H4 (cell line): ENCODE measurements at places on chromosomes 2 and 18. TPM values are rescaled to one million over a fixed set of nuclear protein-coding genes. Genes with fewer than 3 reads are reported as not detected.

DNA sequence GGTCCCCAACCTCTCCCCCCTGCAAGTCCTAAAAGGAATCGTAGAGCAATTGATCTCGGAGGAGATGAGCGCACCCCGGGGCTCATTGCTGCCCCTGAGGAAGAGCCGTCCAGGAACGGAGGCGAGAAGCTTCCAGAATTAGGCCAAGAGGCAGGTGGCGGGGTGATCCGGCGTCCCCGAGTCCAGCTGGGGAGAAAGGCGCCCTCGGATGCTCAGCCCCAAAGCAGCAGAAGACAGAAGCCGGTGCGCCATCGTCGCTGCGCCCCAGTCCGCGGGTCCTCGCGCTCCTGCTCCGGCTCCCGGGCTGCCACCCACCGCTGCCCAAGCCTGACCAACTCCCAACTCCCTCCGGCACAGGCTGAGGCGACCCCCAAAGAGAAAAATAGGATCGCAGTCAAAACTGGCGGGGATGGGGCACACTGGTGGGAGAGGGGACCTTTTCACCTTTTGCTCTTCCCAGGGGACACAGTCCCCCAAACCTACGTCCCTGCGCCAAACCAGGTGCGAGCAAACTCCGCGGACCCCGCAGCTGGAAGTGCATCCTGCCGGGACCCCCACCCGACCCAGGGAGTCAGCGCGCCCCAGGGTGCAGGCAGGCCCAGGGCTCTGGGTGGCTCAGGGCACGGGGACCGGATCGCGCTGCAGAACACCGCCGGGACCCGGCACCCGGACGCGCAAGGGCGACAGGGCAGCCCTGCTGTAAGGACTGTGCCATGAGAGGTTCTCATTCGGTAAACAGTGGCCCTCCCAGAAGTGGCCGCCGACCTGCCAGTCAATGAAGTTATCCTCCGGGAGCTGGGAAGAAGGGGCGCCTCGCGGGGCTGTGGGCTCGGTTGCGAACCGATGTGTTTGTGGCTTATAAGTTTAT lies 8.4 kb upstream of the MEIS1 start:
- DNase-seq = no peak

GRCh38 chr18:77346208-77346810 lies 96.7 kb downstream of the GALR1 start:
- no peak for DNase-seq

DNA sequence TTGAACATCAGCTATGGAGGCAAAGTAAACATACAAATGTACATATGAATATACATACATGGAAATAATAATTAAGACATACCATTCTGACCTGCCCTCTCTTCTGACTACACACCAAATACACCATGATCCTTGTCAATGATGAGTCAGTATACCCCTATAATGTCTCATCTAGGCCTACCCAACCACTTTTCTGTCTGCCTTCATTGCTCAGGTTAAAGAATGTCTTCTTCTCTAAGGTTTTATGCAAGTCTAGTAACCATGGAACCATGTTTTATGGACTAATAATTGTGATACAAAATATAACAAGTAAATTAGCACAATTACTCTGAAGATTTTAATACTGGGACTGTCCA lies 128.7 kb downstream of the NCKAP5 start:
- DNase-seq = no peak

DNA sequence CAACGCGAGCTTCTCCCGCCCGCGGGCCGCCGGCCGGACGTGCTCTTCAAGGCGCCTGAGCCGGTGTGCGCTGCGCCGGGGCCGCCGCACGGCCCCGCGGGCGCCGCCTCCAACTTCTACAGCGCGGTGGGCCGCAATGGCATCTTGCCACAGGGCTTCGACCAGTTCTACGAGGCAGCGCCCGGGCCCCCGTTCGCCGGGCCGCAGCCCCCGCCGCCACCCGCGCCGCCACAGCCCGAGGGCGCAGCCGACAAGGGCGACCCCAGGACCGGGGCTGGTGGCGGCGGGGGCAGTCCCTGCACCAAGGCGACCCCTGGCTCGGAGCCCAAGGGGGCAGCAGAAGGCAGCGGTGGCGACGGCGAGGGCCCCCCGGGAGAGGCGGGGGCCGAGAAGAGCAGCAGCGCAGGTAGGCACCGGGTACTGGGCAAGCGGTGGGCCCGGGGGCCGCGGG lies 676 bp downstream of the HOXD11 start:
- no peak for DNase-seq

DNA sequence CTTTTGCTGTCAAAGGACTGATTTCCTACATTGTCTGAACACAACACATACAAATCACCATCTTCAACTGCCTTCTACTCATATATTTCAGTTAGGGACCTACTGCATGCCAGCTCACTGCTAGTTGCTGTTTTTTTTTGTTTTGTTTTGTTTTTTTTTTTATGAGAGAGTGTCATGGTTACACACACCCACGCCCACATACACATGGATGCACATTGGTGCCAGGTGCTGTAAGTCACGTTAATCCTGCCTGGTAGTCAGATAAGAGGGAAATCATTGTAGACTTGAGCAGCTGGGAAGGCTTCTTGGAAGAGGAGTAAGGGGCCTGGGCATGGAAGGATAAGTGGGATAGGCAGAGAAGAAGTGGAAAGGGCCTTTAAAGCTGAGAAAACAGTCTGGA lies 209.9 kb downstream of the TDRD15 start:
- DNase-seq = no peak

DNA sequence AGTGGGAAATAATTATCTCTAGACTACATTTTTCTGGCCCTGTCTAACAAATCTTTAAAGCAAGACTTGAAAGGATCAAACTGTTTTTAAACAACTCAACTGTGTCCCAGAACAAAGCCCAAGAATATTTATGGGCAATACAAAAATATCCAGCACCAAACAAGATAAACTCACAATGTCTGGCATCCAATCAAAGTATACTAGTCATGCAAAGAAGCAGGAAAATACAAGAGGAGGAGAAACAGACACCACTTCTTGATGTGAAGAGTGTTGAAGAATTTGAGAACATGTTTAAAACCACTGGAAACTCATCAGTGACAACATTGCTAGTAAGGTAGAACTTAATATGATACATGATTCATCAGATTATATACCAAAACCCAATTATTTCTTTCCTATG lies 66.1 kb upstream of the CDC42EP3 start:
- DNase-seq = no peak

DNA sequence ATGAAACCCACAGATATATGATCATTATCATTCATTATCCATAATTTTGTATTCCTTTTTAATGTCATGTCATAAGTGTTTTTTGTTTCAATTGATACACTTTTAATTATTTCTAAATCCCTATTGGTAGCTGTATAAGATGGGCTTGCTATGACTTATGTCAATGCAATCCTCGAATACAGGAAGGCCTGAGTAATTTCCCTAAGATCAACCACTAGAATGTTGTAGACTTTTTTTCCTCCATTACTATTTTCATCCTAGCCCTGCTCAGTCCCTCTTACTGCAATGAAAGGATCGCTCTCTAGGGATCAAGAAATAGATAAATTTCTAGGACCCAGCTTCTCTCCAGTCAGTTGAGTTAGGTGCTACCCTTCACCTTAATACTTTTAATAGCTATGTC lies 186.3 kb downstream of the KCNE4 start:
- no peak for DNase-seq

OTOF gene
- total RNA-seq = 0.14 TPM in 1 of 2 replicates, not detected in the other
